Dermis blood vessel endothelial cell (primary cell): ENCODE measurements at places on chromosomes 5 and 9. TPM values are rescaled to one million over a fixed set of nuclear protein-coding genes. Genes with fewer than 3 reads are reported as not detected.

The EIF4E1B gene
- not detected in 2 replicates for total RNA-seq

The C9orf85 gene
- total RNA-seq, result 16.6 and 19.1 TPM in 2 replicates

The IL11RA gene
- 7.0 and 10.4 TPM in 2 replicates for total RNA-seq

The OLFM1 gene
- 6.5 and 17.2 TPM in 2 replicates for total RNA-seq

The CDC42SE2 gene
- total RNA-seq, result 54.6 and 55.5 TPM in 2 replicates

The TAS2R1 gene
- total RNA-seq, result not detected in 2 replicates

The BRINP1 gene
- 0.19 TPM in 1 of 2 replicates, not detected in the other for total RNA-seq

The MARCOL gene
- total RNA-seq, result not detected in 2 replicates

The INSL6 gene
- not detected in 2 replicates for total RNA-seq

The NDST1 gene
- 68.1 and 99.5 TPM in 2 replicates for total RNA-seq

The GDA gene
- 0.17 and 0.19 TPM in 2 replicates for total RNA-seq

The SPINK9 gene
- not detected in 2 replicates for total RNA-seq

The NOXA1 gene
- total RNA-seq, result 1.5 and 2.6 TPM in 2 replicates

The UBE2QL1 gene
- under 0.01 and 0.05 TPM in 2 replicates for total RNA-seq

The OR1J2 gene
- not detected in 2 replicates for total RNA-seq

The EQTN gene
- not detected in 2 replicates for total RNA-seq

The CDC25C gene
- total RNA-seq, result 2.4 and 11.3 TPM in 2 replicates

The PCDHGB3 gene
- 3.6 and 3.7 TPM in 2 replicates for total RNA-seq

The SAP30L gene
- total RNA-seq, result 25.7 and 40.6 TPM in 2 replicates

The OBP2B gene
- total RNA-seq, result not detected in 2 replicates

The TAF11L3 gene
- total RNA-seq, result not detected in 2 replicates

The CNTFR gene
- total RNA-seq, result not detected in 2 replicates

The LCN6 gene
- 0.68 TPM in 1 of 2 replicates, not detected in the other for total RNA-seq

The HTR4 gene
- total RNA-seq, result 0.14 TPM in 1 of 2 replicates, not detected in the other

The PCDHAC1 gene
- total RNA-seq, result under 0.01 and 0.17 TPM in 2 replicates
